ENCODE measurements at places on chromosomes 6 and 20. TPM values are rescaled to one million over a fixed set of nuclear protein-coding genes. Genes with fewer than 3 reads are reported as not detected.

DNA sequence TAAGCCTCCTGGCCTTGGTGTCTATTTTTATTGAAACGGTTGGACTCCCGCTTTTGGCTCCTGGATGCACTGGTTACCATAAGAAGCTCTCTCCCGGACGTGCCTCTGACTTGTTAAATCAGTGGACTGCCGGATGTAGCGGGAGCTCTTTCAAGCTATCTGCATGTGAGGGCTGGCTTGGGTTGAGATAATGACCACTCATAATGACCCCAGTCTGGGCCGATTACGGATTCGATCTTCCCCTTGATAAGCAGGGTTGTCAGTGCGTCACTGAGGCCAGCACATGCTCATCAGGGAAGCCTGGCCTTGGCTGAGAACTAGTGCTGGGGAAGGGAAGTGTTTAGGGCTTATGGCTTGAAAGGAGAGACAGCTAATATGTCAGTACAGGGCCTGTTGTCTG, 528.1 kb downstream of the CDH26 start:
- peaks cover 10% of the 10 kb centered on the region for H3K27me3 ChIP-seq
- H3K36me3 ChIP-seq = no peaks in the 10 kb centered on the region
- no peak overlapping the region for H3K27ac ChIP-seq
- no peak overlapping the region for H3K4me3 ChIP-seq
- no peak for DNase-seq

The PRSS35 gene
- not detected for polyA plus RNA-seq

- no peak overlapping the region for H3K27ac ChIP-seq
- no peak overlapping the region for H3K4me3 ChIP-seq
- no peaks in the 10 kb centered on the region for H3K4me1 ChIP-seq
- peaks cover 45% of the 10 kb centered on the region for H3K27me3 ChIP-seq
- DNase-seq = no peak
- H3K36me3 ChIP-seq = no peaks in the 10 kb centered on the region
These were observed 60.5 kb upstream of the SLC22A23 start for GRCh38 chr6:3517350-3517749.

DNA sequence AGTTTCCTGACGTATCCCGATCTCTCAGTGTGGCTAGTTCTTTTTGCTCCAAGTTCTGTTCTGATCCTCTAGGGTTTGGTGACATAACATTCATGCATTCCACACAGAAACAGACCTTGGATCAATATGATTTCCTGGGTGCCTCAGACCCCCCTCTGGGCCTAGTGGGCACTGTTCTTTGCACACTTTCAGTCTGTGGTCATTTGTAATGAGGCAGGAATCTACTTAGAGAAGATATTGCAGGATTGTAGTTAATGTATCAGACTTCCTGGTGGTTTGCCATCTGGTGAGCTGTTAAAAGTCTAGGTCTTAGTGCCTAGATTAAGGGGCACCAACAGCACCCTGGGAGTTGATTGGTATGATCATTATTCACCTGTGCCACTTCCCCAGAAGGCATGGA, 7.5 kb downstream of the BEND6 start:
- DNase-seq = no peak
- no peaks in the 10 kb centered on the region for H3K36me3 ChIP-seq
- no peak overlapping the region for H3K4me3 ChIP-seq

DNA sequence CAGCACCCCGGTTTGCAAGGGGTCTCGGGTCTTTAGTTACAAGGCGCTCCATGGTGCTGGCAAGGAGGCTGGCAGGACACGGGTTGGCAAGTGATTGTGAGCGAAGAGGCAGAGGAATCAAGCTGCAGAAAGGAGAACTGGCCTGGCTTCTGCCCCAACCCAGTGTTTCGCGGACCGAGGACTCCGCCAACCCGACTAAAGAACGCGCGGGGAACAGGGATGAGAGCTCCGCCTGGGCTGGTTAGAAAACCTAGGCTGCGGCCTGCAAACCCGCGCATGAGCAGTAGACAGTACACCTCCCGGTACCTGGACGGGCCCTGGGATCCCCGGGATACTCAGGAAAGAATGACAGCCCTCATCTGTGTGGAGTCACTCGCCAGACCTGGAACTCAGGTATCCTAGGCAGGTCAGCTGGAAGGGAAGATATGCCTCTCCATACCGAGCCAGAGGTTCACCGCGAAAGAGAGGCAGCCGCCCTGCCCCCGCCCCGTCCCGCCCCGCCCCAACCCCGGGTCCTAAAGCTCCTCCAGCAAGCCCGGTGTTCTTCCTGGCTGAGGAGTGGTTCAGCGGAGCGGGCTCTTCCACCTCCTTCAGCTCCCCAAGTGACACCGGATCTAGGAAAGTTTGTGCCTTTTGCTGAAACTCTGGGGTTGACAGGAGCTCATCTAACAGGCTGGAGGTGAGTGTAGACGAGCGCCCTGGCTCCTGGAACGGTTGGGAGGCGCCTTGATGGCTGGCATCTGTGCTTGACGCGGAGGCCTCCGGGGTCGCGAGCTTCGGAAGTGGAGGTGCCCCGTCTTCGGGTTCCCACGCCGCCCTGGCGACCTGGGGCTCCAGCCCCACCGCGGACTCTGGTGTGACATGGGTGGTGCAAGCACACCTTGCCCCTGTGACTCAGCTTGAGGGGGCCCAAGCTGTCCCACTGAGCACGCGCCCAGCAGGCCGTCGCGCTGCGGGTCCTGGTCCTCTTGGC, 1847.3 kb upstream of the DEFB115 start:
- no peak overlapping the region for H3K27ac ChIP-seq
- H3K4me1 ChIP-seq = peaks cover 14% of the 10 kb centered on the region
- H3K27me3 ChIP-seq = peaks cover 18% of the 10 kb centered on the region
- no peak for DNase-seq

The METTL24 gene
- polyA plus RNA-seq = 1.3 TPM

DNA sequence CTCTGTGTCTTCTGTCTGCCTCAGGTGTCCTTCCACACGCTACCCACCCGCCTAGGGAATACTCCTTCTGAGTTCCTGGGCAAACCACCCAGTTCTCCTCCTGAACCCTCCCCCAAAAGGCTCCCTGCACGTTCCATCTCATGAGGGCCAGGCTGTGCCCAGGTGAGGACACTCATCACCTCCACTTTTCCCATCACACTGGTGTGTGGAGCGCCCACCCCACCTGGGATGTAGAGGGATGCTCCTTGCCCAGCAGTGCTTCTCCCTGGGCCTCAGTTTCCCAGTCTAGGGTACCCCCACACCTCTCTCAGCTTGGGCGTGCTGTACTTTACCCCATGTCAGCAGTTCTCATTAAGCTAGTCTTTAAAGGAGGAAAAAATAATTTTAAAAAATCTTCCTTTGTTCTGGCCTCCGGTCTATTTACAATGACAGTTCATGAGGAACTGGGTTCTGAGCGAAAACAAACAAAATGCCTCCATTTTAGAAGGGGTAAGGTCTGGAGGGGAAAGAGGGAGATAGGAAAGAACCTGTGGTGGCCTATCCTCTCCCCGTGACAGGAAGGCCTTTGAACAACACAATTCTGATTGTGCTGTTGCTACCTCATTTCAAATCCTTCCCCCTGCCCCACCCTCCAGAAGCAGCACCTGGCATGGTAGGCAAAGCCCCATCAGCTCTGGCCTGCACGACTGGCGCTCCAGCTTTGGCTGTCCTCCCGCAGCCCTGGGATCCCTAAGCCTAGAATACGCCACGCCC, 1.7 kb upstream of the C20orf203 start:
- peaks cover 40% of the 10 kb centered on the region for H3K4me1 ChIP-seq
- no peaks in the 10 kb centered on the region for H3K36me3 ChIP-seq
- H3K27ac ChIP-seq = no peak overlapping the region

DNA sequence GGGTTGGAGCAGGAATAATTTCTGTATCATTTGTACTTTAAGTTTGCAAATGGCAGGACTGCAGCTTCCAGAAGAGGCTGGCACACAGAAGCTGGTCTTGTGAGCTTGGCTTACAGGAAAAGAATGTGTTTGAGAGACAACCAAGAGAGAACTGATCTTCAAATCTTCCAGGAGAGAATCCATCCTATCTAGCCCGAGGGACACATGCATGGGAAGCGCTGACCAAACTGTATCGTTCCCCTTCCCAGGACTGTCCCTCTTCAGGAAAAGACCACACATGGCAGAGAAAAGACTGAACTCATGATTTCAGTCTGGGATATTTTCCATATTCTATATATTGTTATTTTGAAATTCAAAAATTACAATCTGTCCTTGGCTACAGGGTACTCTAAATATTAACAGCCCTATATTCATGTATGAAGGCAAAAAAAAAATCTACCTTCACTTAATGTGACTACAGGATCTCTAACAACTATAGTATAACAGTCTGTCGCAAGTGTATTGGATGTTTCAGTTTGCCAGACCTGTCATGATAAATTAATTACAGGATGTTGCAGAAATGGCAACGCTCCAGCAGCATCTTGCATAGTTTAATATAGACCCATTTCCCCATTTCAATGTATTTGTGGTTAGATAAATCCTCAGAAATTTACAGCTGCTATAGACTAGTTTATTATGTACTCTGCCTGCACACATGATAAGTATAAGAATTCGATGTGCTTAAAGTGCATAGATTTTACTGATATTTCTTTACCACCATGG, 99.4 kb downstream of the MYB start:
- H3K27me3 ChIP-seq = no peaks in the 10 kb centered on the region
- no peak overlapping the region for H3K4me3 ChIP-seq
- no peak for DNase-seq

GRCh38 chr6:158548418-158549161, 11.3 kb upstream of the TMEM181 start:
- no peak for DNase-seq
- no peak overlapping the region for H3K4me3 ChIP-seq
- peaks cover 15% of the 10 kb centered on the region for H3K27me3 ChIP-seq
- no peak overlapping the region for H3K27ac ChIP-seq
- no peaks in the 10 kb centered on the region for H3K4me1 ChIP-seq

The IP6K3 gene
- polyA plus RNA-seq = not detected

- peaks cover 43% of the 10 kb centered on the region for H3K36me3 ChIP-seq
- no peaks in the 10 kb centered on the region for H3K27me3 ChIP-seq
- no peak overlapping the region for H3K4me3 ChIP-seq
These were observed 6.1 kb downstream of the UQCC2 start for GRCh38 chr6:33705268-33705885.

- no peaks in the 10 kb centered on the region for H3K36me3 ChIP-seq
- no peak overlapping the region for H3K27ac ChIP-seq
- peaks cover 1% of the 10 kb centered on the region for H3K27me3 ChIP-seq
- no peak for DNase-seq
- H3K4me3 ChIP-seq = no peak overlapping the region
- no peaks in the 10 kb centered on the region for H3K4me1 ChIP-seq
These were observed 48.5 kb downstream of the BTBD3 start for GRCh38 chr20:11966186-11966585.

GRCh38 chr6:51616243-51616642, 471.2 kb downstream of the PKHD1 start:
- no peak for DNase-seq
- H3K4me1 ChIP-seq = no peaks in the 10 kb centered on the region
- no peaks in the 10 kb centered on the region for H3K27me3 ChIP-seq
- H3K27ac ChIP-seq = no peak overlapping the region
- no peaks in the 10 kb centered on the region for H3K36me3 ChIP-seq

DNA sequence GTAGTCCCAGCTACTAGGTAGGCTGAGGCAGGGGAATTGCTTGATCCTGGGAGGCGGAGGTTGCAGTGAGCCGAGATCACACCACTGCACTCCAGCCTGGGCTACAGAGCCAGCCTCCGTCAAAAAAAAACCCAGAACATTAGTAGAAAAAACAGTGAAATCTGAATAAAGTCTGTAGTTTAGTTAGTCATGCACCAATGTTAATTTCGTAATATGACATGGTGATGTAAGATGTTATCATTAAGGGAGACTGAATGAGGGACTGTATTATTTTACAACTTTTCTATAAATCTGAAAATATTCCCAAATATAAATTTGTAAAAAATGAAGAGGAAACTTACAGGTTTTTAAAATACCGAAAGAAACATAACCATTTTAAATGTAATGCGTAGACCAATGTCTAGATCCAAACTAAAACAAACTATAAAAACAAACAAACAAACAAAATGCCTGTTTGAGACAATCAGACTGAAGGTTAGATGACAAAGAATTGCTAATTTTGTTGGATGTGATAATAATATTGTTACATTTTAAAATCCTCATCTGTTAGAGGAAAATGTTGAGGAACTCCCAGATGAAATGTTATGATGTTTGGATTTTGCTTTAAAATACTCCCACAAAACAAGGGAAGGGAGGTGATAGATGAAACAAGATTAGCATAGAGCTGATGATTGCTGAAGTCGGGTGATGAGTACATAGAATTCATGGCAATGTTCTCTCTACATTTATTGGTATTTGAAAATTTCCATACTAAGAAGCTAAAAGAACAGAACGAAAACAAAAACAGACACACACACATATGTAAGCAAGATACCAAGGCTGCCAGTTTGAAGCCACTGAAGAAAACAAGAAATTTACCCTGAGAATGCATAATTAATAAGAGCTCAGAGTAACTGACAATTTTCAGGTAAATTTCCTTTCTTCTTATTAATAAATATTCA, 1.8 kb downstream of the GSTA4 start:
- H3K4me1 ChIP-seq = peaks cover 30% of the 10 kb centered on the region
- H3K4me3 ChIP-seq = peak overlapping the region; percentile 34
- H3K36me3 ChIP-seq = peaks cover 3% of the 10 kb centered on the region
- no peak for DNase-seq
- no peak overlapping the region for H3K27ac ChIP-seq

DNA sequence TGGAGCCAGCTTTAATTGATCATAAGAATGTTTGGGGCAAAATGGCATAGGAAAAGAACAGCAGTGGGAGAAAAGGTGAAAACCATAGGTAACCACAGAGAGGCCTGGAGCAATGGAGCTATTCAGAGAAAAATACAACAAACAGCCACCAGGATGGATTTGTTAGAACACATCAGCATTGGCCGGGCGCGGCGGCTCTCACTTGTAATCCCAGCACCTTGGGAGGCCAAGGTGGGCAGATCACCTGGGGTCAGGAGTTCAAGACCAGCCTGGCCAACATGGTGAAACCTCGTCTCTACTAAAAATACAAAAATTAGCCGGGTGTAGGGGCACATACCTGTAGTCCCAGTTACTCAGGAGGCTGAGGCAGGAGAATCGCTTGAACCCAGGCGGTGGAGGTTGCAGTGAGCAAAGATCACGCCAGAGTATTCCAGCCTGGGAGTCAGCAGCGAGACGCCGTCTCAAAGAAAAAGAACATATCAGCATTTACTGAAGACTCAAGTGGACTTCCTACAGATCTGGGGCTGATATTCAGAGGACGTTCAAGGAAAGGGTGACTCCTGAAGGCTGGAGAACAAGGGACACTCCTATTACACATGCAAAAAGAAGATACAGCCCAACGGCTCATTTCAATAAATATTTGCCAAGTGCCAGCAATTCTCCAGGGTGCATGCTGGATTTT, 20.2 kb downstream of the SNHG17 start:
- H3K36me3 ChIP-seq = peaks cover 10% of the 10 kb centered on the region
- H3K4me3 ChIP-seq = no peak overlapping the region
- no peaks in the 10 kb centered on the region for H3K4me1 ChIP-seq
- H3K27ac ChIP-seq = no peak overlapping the region

The EYA2 gene
- not detected for polyA plus RNA-seq

The CD24 gene
- not detected for polyA plus RNA-seq

The MOCS3 gene
- polyA plus RNA-seq = 4.6 TPM

GRCh38 chr20:62941792-62942191, 3.8 kb downstream of the GID8 start:
- H3K27me3 ChIP-seq = no peaks in the 10 kb centered on the region
- no peaks in the 10 kb centered on the region for H3K36me3 ChIP-seq
- H3K4me3 ChIP-seq = no peak overlapping the region
- H3K4me1 ChIP-seq = peaks cover 47% of the 10 kb centered on the region
- no peak for DNase-seq

- no peak overlapping the region for H3K4me3 ChIP-seq
- peaks cover 7% of the 10 kb centered on the region for H3K27me3 ChIP-seq
- H3K27ac ChIP-seq = no peak overlapping the region
- DNase-seq = no peak
- H3K4me1 ChIP-seq = no peaks in the 10 kb centered on the region
These were observed 73.1 kb upstream of the QKI start for GRCh38 chr6:163341224-163342061.

GRCh38 chr6:92756912-92757311, 662.4 kb downstream of the EPHA7 start:
- DNase-seq = no peak
- peaks cover 12% of the 10 kb centered on the region for H3K36me3 ChIP-seq
- no peaks in the 10 kb centered on the region for H3K4me1 ChIP-seq
- no peak overlapping the region for H3K27ac ChIP-seq

The TRIM15 gene
- not detected for polyA plus RNA-seq
